NCI-H1417 (cell line): ENCODE measurements at places on chromosomes 4 and X.

GRCh38 chr4:25032126-25032525, 1.4 kb upstream of the LGI2 start:
- DNase-seq: no peak

GRCh38 chr4:157143369-157143768, 67.4 kb downstream of the GLRB start:
- DNase-seq: no peak

- no peak for DNase-seq
Observed at GRCh38 chrX:44401151-44401550, 57.7 kb upstream of the EFHC2 start.

DNA sequence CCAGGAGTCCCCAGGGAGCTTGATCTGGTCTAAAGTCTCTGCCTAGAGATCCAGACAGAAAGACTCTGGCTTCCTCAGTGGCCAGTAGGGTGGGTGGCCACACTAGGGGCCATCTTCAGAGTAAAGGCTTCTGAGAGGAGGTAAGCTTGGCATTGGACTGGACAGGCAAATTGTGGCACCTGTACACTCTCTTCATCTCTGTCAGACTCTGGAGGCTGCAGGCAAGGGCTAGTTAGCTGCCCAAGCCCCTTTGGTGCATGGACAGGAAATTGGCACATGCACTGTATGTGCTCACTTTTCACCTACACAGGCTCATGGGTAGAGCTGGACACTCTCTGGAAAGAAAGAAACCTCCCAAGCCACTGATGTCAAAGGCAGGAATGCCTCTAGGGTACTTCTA, 142.8 kb downstream of the PJA1 start:
- DNase-seq: no peak

DNA sequence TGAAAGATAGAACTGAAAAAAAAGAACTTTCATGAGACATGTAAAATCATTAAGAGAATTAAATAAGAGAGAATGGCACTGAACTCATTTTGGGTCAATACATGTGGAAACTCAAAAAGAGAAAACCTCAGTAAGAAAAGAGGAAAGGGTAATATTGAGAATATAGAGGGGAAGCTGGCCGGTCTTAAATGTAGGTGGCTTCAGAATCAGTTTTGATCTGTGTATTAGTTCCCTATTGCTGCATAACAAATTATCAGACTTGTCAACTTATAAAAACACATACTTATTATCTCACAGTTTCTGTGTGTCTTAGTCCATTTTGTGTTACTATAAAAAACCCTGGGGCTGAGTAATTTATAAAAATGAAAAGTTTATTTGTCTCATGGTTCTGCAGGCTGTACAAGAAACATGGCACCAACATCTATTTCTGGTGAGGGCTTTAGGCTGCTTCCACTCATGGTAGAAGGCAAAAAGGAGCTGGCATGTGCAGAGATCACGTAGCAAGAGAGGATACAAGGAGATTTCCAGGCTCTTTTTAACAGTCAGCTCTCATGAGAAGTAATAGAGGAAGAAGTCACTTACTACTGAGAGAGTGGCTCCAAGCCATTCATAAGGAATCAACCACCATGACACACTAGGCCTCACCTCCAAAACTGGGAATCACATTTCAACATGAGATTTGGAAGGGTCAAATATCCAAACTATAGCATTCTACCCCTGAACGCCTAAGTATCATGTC, 29.6 kb downstream of the SATL1 start:
- DNase-seq: no peak

GRCh38 chr4:172982151-172982590, 186.4 kb upstream of the GALNT7 start:
- peak; percentile 22 for DNase-seq

DNA sequence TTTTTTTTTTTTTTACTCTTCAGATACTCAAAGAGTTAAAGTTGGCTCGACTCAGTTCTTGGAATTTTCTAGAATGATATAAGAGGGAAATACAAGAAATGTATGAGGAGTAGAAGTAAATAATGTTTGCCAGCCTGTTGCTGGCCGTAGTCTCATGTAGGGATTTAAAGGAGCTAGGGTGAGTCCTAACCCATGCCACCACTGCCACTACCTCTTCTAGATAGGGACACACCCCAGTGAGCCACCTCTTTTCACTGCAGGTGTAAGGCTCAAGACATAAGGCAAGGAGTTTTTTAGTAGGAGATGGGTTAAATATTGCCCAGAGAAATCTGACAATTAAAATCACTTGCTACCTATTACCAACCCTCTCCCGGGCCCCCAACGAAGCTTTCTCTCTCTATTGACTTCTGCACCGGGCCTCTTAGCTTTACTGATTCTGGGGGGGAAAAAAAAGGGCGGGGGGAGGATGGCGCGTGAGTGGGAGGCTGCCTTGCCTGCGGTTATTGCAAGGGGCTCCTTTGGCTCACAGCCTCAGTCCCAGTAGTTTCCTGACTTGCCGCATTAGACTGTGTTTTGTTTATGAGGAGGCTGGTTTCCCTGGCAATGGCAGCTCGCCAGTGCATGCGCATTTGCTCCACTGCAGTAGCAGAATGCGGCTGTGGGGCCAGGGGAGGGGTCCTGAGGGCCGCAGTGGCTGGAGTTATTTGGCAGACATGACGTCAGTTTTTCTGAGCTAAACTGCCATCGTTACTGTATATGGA, 3.0 kb downstream of the LINC00632 start:
- DNase-seq: peak; percentile 43

- DNase-seq: peak; percentile 87
Observed at GRCh38 chr4:76897536-76898384, at the start of gene SOWAHB. Gene SOWAHB (minus strand): TSS chr4:76898144. CDS start chr4:76897849, 295 bp downstream.

DNA sequence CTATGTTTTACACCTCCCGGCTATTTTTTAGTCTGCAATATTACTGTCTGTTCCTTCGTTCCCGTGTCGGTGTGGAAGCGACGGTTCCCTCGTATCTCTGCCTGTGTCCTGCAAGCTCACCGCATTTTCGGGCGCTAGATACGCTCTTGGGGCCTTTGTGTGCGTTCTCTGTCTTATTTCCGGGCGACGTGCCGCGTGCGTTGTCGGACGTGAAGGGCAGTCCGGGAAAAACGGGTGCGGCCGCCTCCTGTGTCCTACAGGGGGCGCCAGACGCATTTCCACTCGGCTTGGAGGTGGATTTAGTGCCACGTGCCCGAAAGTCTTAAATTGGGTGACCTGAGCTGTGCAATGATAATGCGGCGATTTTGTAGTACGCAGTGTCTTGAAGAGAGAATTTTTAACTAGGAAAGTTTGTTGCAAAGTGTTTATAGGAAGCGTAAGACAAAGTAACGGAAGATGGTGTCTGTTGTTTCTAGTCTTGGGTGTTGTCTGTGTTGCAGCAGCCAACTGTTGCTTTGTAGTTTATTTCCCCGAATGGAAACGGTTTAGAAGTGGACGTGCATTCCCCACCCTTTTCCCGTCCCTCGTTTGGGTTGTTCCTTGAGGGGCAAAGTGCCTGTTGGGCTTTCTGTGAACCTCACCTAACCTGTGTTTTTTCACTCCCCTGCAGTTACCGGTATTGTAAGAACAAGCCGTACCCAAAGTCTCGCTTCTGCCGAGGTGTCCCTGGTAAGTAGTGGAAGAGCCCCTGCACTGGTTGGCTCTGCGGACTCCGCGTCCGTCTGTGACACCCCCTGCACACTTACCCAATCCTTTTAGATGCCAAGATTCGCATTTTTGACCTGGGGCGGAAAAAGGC, 720 bp downstream of the RPL10 start:
- peak; percentile 90 for DNase-seq

- no peak for DNase-seq
Observed at GRCh38 chr4:98319021-98319420, 57.8 kb downstream of the RAP1GDS1 start.

- DNase-seq: peak; percentile 36
Observed at GRCh38 chrX:29824176-29824906, 391.0 kb upstream of the MAGEB2 start.

DNA sequence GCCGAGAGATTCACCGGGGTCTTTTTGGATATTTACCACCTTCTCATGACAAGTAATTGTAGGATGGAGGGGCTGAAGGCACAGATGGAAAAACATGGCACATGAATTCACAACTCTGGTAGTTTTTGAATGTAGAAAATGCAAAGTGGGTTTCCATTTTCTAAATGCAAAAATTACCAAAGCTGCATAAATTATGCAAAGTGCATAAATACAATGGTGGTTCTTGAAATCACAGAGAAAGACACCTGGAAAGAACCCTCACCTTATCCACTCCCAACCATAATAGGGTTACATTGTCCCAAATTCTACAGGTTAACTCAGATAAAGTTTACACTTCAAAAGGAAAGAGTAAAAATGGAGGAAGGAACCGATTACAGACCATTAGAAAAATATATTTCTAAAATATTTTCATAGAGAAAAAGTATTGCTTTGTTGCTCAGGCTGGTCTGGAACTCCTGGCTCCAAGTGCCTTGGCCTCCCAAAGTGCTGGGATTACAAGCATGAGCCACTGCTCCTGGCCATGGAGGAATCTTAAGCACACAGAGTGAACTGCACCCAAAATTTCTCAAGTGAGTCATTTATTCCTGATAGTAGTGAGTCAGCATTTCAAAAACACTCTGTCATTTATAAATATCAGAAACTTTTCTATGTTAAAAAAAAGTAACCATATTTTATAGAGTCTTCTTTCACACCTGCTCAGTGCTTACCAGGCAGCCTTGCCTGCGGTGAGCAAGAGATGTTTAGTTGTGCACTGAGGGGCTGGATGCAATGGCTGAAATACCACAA, 101.4 kb downstream of the FIP1L1 start:
- DNase-seq: no peak

DNA sequence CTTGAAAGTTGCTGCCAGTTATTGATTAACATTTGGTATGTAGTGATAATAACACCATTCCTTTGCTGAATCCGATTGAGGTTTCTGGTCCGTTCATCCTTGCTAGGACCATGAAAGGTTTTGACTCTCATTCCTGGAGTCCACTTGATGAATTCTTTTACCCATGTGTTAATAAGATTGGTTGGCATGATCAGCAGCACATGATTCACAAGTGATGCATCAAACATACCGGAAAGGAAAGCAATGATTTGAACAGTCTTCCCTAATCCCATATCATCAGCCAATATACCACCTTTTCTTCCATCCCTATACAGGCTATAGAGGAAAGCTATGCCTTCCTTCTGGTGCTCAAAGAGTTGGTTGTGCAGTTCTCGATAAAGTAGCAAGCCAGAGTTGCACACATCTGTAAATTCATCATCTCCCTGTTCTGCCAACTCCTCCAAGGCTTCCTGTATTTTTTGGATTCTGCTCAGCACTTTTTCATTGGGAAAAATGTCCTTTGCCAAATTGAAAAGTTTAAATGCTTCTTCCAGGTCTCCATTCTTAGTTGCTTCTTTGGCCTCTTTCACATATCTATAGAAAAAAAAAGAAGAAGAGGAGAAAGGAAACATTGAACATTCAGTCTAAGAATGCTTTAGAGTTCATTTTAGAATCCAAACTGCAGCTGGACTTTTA, 26.7 kb downstream of the PIN4 start:
- no peak for DNase-seq

DNA sequence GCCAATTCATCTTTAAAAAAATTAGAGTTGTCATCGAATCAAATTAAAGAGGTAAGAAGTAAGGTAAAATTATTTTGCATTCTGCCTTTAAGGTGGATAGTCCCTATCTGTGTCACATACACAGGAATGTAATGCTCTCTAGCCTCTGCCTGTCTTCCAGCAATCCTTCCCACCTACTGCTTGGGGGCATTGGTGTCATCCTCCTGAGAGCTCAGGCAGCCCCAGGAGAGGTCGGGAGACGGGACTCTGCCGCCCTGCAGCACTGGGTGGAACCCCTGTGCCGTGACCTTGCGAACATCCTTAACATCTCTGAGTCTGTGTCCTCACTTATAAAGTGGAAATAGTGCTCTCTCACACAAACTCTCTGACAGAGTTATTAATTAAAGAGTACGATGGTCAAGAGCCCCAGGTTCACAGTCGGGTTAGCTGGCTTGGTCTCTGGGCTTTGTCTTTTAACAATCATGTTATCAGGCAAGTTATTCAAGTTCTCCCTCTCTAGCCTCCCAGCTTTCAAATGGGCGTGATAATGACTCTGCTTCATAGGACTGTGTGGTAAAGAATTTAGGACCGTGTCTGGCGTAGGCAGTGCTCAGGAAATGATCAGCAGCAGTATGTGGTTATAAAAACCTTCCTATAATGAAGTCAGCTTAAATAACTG, 10.2 kb downstream of the TLR3 start:
- DNase-seq: no peak

GRCh38 chrX:81120258-81120935, 81.3 kb downstream of the HMGN5 start:
- peak; percentile 54 for DNase-seq
